ENCODE measurements at places on chromosomes 7 and 10.

DNA sequence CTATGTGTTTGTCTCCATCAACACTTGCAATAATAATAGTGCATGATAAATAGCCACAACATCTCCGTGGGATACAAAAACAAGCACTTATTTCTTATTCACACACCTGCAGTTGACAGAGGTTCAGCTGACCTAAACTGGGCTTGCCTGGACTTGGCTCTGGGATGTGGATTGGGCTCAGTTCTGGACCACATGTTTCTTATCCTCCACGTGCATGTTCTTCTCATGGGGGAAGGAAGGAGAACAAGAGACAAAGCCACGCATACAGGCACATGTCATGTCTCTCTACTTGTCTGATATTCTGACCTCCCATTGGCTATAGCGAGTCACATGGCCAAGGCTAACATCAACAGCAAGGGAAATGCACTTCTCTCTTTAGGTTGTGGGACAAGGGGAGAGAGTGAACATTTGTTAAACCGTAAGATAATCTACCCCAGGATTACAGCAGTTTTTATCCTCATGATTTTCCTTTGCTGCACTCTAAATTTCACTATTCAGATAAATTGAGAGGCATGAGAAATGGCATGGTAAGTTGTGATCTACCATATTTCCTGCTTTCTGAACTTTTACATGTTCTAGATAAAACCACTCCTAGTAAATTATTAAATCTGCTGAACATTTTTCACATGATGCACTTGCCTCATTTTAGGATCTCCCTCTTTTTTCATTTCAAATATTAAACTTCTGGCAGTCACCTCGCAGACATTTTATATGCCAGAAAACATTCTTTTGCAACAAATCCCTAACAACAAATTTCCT is 33.7 kb downstream of the CFAP58 start:
- DNase-seq = no peak

GRCh38 chr7:355568-355967 is 65.6 kb downstream of the FOXL3 start:
- no peak for DNase-seq

DNA sequence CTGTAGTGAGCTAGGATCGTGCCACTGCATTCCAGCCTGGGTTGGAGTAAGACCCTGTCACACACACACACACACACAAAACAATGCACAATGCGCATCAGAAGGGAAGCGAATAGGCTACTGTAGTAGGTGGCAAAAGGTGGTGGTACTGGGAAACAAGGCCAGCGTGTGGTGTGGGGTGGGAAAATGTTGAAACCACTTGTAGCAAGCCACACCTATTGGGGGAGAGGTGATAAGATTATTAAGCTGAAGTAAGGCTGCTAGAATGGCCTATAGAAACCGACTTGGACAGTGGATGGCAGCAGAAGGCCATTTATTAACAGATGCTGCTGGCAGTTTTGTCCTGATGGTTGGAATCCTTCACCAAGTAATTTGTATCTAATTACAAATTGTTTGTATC is 7.2 kb upstream of the CHCHD1 start:
- no peak for DNase-seq

DNA sequence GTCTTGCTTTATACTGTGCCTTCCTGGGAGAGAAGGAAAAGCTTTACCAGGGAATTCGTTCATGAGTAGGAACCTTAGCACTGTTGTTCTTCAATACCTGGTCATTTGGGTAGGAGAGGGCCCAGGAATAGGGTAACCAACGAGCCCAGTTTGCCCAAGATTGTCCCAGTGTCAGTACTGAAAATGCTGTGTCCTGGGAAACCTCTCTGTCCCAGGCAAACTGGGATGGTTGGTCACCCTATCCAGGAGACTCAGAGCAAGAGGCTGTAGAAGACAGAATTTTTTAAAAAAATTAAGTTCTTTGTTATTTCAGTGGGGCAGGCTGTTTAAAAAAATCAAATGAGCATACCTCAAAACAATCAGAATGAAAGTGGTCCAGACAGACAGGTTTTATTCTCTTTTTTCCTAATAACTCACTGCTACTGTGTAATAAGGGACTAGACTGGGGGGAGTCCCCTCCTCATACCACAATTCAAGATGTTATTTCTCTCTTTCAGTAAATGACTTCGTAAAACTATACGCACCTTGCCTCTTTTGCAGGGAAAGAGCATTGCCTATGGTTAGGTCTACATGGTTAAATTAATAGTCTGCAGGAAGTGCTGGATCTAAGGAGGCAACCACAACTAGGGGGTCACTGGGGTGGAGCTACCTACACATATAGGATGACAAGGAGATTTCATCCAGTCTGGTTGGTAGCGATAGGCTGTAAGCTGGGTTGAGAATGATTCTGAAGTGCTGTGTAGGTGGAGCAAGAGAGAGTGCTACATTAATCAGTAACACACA is 41.1 kb upstream of the FAM133B start:
- DNase-seq = no peak

DNA sequence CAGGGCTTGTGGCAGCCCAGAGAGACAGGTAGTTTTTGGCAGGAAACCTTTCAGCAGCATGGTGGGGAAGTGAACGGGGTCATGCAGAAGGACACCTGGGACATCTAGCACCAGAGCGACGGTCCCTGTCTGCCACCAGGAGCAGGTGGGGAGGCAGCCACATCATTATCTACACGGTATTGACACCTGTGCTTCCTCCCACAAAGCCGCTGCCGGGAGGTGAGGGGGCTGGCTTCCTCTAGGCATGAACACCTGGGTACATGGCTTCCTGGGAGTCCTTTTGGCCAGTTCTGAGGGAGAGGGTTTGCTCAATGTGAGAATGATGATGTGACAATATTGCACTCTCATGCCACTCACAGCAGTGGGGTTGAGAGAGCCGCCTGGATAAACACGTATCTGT is 275.2 kb downstream of the ACTR3B start:
- no peak for DNase-seq

GRCh38 chr7:77348371-77348813 is 67.8 kb downstream of the GSAP start:
- DNase-seq = peak; percentile 57

GRCh38 chr10:113319479-113319878 is 233.4 kb upstream of the HABP2 start:
- DNase-seq = no peak

DNA sequence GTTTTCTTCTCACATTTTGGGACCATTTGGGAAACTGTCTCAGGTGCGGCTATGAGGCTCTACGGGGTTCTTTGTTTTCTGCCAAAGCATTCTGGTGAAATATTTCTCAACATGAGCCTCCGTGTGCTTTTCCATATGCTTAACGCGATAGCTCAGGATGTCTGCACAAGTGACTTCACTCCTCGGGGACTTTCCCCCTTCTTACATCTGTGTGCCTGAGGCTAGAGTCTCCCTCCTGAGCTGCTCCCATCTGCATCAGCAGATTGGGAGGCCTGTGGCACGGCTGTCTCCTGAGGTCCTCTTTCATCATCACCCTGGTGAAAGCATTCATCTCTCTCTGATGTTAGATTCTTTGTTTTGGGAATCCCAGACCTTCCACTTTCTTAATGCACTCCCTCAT is 1190.9 kb downstream of the TYW1 start:
- DNase-seq = no peak

DNA sequence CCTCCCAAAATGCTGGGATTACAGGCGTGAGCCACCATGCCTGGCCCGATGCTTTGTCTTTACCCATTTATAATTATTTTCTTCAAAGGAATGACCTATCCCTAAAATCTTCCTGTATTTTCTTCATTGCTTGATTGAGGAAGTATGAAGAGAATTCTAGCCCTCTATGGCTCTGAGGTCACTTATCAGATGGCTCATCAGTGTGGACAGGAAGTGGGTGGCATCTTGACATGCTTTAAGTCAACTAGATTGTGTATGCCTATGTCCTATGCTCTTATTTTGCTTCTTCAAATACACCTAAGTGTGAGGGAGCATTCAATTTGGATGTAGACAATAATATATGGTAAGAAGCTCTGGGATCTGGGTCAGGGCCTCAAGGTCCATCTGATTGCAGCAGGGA is 1020.5 kb downstream of the LRMDA start:
- no peak for DNase-seq

GRCh38 chr7:137578541-137578940 is 235.0 kb upstream of the PTN start:
- no peak for DNase-seq

DNA sequence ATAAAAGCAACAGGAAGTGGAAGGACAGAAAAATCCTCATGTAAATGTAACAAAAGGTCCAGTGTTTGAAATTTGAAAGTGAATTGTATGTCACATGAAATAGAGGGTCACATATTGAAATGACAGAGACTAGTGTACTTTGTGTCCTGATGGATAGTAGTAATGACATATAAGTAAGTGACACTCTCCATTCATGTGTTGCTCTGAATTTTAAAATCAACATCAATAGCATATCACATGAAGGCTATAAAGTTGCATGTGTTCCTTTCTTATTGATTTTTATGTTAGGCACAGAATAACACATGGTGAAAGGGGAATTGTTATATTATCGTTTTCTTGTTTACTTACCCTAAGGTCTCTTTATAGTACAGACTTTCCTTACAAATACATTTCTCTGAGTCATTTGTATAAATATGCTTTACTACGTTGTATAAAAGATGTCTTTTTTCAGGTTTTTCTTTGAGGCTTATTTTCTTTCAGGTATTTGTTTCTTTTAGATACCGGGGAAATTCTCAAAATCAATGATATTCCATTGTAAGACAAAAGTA is 104.6 kb upstream of the CACNA2D1 start:
- no peak for DNase-seq

DNA sequence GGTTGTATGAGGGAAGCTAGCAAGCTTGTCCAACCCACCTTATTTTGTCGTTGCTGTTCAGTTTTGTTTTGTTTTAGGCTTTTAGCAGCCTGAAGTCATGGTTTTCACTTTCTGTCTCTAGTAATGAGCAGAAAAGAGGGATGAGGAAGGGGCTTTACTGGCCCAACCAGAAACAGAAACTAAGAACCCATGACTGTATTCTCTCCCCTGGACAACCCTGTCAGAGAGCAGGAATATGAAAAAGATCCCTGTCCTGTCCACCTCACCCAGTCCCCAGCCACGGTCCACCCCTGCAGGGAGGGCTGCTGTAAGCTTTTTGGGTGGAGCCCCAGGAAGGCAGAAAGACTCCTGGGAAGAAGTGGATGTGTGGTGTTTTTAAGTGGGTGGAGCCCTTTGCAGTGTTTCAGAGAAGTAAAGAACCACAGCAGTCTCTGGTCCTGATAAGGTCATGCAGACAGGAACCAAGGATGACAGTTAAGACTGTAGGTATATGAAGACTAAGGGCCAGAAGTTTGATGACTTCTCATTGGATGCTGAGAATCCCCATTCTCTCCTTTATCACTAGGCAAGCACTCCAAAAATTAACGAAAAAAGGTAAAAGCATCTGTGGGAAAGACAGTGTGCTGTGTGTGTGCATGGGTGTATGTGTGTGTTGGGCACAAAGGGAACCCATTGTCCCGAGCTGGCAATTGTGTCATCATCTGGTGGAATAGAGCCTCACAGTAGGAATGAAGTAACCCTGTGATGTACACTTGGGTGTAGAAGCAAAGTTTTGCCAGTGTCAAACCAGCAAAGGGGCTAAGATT is 13.8 kb downstream of the MRPL32 start:
- DNase-seq = no peak

DNA sequence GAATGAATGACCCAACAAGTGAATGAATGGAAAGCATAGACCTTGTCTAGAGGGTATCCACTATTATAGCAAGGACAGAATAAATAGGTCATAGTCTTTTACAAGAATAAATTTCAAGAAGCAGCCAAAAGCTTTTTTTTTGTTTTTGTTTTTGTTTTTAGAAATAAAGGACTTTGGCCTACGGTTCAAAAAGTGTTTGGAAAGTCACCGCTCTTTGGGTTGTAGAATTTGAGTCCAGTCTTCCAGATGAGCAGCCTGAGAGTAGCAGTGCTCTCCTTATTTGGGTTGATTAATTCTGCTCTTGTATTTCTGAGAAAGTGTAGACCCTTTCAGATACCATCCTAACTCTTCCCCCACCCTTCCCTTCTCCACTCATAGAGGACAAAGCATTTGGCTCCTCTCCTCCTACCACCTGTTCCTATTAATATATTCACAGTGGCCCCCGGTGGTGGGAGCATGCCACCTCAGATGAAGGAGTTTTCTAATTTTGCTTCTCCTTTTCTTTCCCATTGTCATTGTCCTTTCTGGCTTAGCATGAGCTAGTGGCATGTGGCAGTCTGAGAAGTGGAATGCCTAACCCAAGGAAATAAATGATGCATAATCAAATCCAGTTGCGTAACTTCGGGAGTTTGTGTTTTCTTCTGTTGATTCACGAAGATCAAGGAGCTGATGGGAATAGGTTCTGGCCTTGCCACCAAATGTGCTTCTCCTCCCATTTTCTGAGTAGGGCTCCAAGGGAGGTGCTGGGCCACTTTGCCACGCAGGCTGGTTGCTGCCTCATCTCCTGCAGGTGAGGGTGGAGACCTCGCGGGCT is 114.7 kb downstream of the CHN2 start:
- DNase-seq = peak; percentile 7

DNA sequence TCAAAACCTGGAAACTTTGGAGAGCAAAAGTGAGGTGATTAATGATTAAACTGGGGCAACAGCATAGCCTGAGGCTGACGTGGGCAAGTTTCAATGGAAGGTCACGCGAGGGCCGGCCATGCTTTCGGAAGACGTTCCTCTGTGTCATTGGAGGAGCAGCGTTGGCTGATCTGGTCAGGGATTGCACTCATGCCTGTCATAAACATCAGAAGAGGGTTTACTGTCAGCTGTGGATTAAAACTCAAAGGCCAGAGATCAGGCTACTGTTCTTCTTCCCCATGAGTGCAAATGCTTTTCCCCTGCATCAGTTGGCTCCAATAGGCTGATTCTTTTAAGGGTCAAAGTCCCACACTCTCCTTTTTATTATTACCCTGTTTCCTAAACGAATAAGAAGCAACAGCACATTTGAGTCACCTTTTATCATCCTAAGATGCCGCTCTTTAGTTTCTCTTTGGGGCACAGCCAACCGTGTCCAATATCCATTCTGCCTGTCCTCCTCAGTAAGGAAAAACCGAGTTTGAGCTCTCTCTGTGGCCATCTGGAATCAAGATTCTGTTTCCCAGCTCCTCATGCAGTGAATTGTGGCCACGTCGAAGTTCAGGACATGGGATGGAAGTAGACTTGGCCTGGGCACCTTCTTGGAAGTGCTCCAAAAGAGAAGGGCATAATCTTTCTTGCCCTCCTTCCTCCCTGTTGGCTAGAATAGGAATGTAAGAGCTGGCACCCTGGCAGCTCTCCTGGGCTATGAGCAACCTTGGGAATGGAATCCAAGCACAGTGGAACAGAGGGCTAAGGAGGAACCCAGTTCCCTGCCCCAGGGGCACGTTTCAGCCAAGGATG is 62.5 kb upstream of the INSIG1 start:
- no peak for DNase-seq

DNA sequence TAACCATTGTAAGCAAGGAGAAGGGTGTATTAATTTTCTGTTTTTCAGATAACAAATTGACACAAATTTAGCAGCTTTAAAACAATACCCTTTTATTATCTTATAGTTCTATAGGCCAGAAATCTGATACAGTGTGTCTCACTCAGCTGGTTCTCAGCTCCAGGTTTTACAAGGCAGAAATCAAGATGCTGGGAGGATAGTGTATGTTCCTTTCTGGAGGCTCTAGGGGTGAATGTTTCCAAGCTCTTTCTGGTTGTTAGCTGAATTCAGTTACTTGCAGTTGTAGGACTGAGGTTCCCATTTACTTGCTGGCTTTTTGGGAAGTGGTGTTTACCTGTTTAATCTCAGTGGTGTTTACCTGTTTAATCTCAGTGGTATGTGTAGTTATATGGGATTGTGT is 125.4 kb downstream of the ADK start:
- no peak for DNase-seq
